ENCODE measurements at places on chromosomes 7 and 10.

DNA sequence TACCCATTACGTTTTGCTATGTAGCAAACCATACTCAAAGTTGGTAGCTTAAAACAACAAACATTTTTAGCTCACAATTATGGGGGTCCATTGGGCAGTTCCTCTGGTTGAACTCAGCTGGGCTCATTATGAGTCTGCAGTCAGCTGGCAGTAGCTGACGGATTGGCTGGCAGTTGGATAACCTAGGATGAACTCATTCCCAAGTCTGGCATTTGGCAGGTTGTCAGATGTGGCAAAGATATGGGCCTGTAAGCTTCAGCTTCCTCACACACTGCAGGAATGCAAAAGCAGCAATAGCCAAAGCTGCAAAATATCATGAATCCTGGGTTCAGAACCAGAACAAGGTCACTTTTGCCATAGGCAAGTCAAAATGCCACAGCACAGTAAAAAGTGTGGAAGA, 412.2 kb upstream of the SORCS1 start:
- no peak for DNase-seq

GRCh38 chr10:15704581-15704968, 15.1 kb downstream of the ITGA8 start:
- no peak for DNase-seq

DNA sequence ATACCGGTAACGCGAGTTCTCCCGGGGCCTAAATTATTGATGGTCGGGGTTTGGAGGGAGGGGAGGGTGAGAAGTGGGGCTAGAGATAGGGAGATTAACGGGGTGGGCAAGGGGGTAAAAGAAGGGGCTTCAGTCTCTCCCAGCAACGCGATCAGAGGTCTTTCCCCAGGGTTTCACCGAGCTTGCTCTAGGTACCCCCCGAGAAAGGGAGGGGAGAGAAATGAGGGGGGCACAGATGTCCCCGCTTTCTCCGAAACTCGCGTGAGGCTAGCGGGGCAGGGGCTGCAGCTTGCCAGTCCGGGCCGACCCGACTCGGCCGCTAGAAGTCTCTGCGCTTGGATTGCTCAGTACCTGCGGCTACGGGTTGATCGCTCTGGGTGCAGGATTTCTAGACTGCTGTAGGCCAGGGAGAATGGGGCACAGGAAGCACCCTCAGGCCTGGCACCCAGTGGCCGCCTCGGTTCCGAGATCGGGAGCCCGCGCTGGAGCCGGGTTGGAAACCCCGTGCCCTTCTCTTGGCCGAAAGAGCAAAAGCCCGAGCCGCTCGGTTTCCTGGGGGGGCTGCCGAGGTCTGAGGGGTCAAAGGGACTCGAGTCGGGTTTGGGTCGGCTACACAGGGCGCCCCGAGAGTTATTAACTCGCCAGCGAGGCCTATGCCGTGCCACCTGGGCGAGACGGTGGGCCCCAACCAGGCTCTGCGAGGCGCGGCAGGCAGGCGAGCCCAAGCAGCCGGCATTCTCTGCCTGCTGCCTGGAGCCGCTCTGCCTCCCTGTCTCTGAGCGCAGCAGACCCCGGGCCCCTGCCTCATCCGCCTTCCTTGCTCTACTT, 3.1 kb downstream of the PAX2 start:
- DNase-seq: no peak

- no peak for DNase-seq
These were observed 204.6 kb upstream of the FOXP2 start for GRCh38 chr7:114209968-114210367.

GRCh38 chr10:82192665-82193064, 317.7 kb downstream of the NRG3 start:
- DNase-seq: no peak

DNA sequence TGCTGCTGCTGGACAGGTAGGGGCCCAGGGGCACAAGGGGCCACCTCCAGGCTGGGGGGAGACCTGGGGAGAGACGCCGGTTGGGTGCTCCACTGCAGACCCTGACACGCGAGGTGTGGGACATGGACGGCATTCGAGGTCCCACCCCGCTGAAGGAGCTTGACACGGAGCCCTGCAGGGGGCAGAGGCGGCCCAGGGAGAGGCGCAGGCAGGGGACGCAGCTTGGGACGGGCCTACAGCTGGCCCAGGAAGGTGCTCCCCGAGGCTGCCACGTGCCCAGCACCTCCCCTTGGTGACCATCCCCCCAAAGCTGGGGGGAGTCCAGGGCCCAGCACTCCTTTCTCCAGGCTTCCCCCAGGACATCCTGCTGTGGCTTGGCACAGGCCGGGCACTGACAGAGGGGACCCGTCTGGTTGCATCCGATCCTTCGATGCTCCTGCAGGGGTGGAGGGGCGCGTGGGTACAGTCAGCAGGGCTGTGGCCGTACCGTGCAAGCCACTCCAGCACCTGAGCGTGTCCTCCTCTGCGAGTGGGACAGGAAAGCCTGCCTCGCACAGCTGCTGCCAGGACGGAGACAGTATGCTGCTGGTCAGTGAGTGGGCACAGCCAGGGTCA, 174.4 kb downstream of the ELFN1 start:
- no peak for DNase-seq

DNA sequence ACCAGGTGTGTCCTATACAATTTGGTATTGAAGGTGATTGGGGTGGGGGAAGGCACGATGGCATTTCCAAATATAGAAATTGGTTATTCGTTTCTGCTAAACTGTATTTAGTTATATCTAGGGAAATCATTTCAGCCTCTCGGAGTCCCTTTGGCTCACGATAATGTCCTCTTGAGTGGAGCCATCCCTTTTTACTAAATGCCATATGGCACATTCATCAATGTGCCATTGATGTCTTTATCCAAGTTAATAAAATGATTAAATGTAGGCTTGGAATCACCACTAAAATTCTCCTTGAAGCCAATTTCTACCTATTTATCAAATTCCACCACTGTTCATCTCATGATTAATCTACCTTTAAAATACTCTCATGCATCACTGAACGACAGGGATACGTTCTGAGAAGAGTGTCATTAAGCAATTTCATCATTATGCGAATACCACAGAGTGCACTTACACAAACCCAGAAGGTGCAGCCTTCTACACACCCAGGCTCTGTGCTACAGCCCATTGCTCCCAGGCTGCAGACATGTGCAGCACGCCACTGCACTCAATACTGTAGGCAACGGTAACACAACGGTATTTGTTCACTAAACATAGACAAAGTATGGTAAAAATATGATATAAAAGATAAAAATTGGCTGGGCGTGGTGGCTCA, 219.2 kb upstream of the C7orf33 start:
- no peak for DNase-seq
